ENCODE measurements at places on chromosomes 4 and X.

DNA sequence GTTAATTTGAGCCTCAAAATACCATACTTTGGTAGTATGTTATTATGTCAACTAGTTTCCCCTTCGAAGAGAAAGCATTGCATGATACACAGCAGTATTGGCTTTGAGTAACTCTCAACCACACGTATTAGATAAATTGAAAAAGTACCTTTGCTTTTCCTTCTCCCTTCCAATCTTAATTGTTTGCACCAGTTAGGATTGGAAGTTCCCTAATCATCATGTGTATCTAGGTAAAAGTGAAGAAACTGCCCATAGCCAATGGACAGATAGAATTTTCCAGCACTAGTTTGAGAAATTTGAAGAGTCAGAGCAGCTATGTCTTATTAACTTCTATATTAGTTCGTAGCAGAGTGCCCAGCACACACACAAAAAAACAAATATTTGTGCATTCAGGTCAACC is 241.3 kb downstream of the COX7B2 start:
- DNase-seq = no peak

- DNase-seq = no peak
These were observed 400 bp upstream of the PAQR3 start for GRCh38 chr4:78939667-78940008.

DNA sequence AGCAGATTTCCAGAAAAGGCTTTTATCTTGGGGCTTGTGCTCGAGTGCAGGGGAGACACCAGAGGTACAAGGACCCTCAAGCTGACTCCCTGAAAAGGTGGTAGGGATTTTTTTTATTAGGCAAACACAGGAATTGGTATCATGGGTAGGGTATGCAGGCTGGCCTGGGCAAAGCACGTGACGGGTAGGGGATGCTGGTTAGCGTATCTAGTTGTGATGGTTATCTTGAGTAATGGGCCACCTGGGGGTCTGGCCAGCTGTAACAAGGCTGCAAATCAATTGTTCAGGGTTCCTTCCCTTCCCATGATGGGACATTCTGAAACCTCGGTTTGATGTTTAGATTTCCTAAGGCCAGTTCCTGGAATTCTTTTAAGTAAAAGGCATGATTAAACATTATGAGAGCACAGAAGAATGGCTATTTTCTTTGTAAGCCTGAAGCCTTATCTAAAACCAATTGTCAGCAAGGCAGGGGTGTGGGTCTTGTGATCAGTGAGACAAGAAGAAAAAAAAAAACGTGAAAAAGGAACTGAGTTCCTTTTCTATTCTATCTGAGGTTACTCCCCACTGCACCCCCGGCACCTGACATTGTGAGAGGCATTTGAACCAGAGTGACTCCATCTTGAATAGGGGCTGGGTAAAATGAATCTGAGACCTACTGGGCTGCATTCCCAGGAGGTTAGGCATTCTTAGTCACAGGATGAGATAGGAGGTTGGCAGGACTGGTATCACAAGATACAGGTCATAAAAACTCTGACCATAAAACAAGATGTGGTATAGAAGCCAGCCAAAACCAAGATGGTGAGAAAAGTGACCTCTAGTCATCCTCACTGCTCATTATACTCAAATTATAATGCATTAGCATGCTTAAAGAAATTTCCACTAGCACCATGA is 64.2 kb upstream of the S100G start:
- no peak for DNase-seq

GRCh38 chr4:98482503-98482846 is 175.9 kb downstream of the TSPAN5 start:
- DNase-seq = no peak

- DNase-seq = no peak
These were observed 35.0 kb upstream of the CCKAR start for GRCh38 chr4:26525136-26525770.

All from activated CD4-positive, alpha-beta memory T cell treated with anti-CD3 and anti-CD28 coated beads, Interleukin-2, amount 10 ng/mL, durations not matched to agents 7 days and 5 days (primary cell).